Pulmonary artery endothelial cell (primary cell): ENCODE measurements at places on chromosomes 3 and 15.
A peak's percentile ranks its signal among the peaks of the same experiment; 100 is the strongest.

GRCh38 chr15:62452667-62453066 is 287.6 kb upstream of the C2CD4B start:
- no peak for DNase-seq

DNA sequence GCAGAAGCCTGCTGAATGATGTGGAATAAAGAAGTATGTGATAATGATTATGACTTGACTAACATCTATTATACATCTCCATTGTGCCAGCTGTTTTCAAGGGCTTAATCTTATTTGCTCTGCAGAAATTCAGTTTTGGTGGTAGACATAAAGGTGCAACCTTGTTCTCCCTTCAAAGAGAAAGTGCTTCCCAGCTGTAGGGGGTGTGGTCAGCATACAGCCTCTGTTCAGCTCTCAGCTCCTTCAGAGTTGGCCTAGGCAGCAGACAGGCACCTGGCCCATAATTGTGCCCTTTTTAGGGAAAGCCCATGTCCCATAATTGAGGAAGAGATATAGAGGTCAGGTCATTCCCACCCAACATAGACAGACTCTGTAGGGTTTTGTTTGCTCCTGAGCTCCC is 104.3 kb upstream of the EOMES start:
- DNase-seq: no peak

DNA sequence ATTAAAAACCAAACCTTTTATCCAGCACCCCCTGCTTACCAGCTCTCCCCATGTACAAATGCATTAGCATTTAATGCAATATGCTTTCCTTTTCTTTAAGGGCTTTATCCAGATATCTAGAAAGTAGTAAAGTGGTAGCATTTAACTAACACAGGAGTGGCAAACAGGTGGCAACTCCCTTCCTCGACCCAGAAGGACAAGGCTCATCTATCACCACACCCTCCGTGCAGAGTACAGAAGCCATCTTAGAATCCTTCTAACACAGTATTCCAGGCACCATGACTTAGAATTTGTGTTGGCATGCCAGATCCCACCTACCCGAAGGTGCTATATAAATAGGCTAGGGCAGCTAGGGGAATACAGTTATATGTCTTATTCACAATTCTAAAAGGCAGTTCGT is 148.6 kb upstream of the NSMCE3 start:
- no peak for DNase-seq

DNA sequence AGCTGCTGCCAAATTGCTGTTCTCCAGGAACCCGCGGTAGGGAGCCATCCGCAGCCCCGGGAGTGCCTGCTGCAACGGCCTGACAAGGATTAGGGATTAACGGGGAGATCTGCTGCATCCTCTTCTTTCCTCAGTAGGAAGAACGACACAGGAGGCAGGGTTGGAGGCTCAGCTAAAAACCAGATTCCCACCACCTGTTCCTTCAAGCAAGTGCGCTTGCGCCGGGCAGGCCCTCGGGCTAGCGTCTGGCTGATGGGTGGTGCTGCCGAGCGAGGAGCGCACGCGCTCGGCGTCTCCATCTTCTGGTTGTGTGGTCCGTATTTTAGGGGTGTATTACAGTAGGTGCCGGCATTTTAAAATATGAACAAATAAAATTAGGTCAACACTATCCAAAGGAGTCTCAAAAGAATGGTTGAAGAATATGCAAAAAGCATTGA is 25.4 kb upstream of the SLC25A26 start:
- DNase-seq: no peak

DNA sequence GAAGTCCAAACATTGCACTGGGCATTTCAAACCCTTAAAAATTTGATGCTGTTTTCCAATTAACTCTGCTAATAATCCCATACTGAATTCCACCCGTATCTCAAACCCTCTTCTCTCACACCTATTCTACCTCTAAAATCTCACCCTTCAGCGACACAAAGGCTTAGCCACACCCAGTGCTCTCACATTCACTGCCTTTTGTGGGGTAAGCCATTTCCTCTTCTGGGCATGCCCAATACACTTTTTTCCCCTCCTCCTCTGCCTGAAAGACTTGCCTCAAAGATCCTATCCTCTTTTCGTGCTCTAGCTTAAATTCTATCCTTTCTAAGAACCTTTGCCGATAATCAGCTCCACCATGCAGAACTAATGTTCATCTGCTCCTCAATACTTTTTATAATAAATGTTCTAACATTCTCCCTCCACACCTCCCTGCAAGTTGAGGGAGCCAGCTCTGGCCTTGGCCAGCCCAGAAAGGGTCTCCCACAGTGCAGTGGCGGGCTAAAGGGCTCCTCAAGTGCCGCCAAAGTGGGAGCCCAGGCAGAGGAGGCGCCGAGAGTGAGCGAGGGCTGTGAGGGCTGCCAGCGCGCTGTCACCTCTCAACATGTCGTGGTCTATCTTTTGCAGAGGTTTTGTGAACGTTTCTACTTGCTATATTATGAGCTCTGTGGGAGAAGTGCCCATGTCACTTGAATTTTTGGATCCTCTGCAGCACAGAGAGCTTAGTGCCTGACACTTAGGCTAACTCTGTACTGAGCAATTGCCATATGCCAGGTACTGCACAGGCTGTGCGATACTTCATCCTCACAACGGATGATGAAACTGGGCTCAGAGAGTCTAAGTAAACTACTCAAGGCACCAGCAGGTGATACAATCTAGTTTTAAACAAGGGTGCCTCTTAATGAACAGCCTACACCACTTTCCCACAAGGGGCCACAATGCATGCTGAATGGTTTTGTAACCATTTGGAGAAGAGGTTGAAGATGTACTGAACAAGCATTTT is 53.6 kb upstream of the BCL6 start:
- no peak for DNase-seq

GRCh38 chr15:97301166-97301565 is 659.3 kb upstream of the ARRDC4 start:
- no peak for DNase-seq

GRCh38 chr15:73983211-73983727 is 8.8 kb downstream of the STOML1 start:
- no peak for DNase-seq

DNA sequence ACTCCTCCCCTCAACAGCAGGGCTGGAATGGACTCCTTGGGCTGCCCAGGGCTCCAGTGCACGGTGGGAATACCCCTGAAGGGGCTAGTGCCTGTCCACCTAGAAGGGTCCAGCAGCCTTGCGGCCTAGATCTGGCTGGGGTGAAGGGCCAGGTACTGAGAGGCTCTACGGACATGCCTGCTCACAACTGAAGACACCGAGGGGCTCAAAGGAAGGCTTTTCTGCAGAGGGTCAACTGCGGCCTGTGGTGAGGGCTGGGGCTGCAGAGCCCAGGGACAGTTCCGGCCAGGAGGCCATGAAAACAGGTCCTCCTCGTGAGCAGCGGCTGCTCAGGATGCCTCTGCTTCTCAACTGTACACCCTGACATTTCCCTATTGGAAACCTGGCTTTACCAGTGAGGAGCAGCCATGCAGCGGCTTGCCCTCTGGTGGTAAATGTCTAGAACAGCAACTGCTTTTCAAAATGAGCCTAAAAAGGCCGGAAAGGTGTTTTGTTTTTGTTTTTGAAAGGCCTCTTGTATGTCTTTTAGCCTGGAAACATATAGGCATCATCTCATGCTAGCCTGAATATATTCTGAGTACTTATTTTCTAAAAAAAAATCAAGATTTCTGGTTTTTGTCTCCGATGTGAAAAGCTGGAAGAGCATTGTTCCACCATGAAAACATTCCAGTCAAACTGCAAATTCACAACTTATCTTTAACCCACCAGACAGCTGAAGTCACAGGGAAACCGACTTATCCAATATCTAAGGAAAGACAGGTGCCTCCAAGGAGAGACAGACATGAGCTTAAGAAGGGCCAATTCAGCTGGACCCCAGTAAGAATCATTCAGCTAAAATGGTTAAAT is 163.4 kb downstream of the KLF13 start:
- DNase-seq: peak; percentile 29

- DNase-seq: no peak
These were observed 521.9 kb upstream of the PROK2 start for GRCh38 chr3:72306800-72307341.

- DNase-seq: peak; percentile 24
These were observed at the start of gene ARL6 for GRCh38 chr3:97764407-97765238. Gene ARL6, plus strand, starts transcription at chr3:97764758. Its CDS starts 3,350 bp downstream, at chr3:97768108.

DNA sequence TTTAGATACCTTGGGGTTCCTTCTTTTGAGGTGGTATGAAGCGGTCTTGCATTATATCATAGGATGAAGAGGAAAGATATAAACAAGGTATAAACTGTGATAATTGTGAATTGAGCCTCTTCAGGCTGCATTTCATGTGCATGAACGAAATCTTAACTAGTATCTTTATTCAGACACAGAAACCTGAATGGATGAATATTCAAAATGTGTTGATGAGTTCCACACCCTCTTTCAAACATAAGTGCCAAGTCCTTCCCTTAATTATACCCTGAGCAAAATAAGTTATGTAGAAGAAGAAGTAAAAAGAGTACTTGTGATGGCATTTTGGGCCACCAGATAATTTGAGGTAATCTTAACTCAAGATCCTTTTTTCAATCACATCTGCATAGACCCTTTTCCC is 103.1 kb upstream of the CFAP20DC start:
- no peak for DNase-seq

DNA sequence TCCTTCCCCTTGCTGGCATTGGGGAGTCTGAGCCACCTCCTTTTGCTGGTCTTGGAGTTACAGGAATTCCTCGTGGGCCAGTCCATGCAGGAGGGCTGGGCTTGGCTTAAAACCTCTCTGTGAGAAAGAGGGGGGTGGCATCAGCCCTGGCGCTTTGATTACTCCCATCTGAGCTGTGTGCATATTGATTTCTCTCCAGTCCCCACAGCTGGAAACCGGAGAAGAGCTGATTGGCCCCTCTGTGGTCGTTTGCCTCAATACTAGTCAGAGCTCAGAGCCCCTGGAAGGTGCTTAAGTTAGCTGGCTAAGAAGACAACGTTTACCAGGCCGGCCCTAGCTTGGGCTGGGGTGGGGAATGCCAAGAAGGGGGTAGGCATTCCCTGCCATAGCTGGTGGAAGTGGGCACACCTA is 4.0 kb upstream of the RASGRF1 start:
- DNase-seq: no peak

DNA sequence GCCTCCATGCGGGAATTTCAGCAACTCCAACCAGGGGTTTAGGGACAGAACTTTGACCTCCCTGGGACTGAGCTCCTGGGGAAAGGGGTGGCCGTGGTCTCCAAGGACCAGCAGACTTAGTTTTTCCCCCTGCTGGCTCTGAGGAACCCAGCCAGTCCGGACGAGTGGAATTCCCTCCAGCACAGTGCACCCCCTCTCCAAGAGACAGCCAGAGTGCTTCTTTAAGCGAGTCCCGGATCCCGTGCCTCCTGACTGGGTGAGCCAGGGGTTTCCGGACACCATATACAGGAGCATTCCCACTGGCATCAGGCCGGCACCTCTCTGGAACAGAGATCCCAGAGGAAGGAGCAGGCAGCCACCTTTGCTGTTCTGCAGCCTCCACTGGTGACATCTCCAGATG is 459.5 kb downstream of the OCA2 start:
- DNase-seq: no peak

- no peak for DNase-seq
These were observed 29.7 kb downstream of the AMOTL2 start for GRCh38 chr3:134344560-134344959.

GRCh38 chr15:93848490-93848889 is 382.9 kb upstream of the MCTP2 start:
- no peak for DNase-seq

GRCh38 chr3:117736846-117737245 is 1027.3 kb downstream of the TUSC7 start:
- DNase-seq: no peak

- DNase-seq: peak; percentile 62
These were observed 369 bp upstream of the U2SURP start for GRCh38 chr3:143001034-143001368.

DNA sequence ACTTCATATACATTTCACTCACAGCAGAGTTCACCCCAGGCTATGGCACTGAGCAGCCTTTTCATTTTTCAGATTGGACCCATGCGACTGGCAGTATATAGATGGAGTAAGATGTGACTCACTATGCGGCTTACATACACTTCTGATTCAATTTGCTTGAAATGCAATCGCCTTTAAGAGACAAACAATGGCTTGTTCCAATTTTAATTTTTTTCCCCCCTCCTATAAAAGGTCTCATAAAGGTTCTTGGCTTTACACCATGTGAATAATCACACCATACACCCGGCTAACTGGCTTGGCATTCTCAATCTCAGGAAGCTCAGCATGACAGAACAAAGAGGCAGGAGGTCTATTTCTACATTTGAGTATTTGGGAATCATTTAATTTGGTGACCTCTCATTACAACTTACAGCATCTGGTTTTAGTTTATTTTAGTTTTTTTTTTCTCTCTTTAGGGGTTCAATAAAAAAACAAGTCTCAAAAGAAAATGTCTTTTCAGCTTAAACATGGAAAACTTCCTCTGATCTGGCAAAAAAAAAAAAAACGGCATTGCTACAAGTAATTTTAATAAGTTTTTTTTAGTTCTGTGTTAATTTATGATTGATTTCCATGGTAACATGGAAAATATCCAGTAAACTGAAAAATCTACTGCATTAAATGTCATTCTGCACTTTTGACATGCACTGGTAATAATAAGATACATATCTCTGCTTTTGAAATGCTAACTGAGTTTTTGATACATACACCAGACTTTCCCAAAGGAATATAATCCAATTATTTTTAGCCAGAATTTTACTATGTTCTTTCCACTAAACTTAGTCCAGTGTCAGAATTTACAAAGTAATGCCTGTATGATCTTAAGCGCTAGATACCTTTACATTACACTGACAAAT is 38.8 kb downstream of the GADL1 start:
- no peak for DNase-seq

GRCh38 chr15:83837945-83838571 is 184.1 kb downstream of the ADAMTSL3 start:
- no peak for DNase-seq

GRCh38 chr3:139674571-139675260 is 3.1 kb downstream of the NMNAT3 start:
- no peak for DNase-seq

- peak; percentile 19 for DNase-seq
These were observed 172.6 kb upstream of the UMPS start for GRCh38 chr3:124557433-124558232.

DNA sequence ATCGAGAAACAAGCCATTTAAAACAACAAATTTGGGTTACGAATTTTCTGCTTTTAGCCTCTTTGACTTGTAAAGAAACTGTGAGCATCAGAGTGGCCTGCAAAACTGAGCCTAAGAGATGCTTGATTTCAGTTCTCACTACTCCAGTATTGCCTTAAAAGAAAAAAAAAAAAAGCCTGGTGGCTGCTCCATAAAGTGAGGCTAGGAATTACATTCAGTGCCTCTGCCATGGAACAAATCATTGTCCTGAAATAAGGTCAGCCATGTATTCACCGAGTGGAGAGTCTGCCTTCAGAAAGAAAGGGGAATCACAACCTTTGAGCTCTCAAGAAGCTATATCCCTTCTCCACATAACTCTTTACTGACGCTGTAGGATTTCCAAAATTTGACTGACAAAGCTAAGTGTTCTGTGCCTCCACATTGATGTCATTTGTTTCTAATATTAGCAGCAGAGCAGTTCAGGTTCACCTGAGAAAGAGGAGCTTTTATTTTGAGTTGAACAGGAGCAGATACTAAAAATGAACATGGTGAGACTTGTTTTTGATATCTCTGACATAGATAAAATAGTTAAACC is 137.3 kb downstream of the SSR3 start:
- no peak for DNase-seq

GRCh38 chr3:7461202-7461825 is 600.4 kb downstream of the GRM7 start:
- DNase-seq: no peak

- no peak for DNase-seq
These were observed 1.1 kb upstream of the WWTR1 start for GRCh38 chr3:149658744-149659497.

GRCh38 chr3:38805765-38806386 is 10.1 kb downstream of the SCN10A start:
- DNase-seq: peak; percentile 32
